T-cell (primary cell): ENCODE measurements at places on chromosomes 16 and 17.

DNA sequence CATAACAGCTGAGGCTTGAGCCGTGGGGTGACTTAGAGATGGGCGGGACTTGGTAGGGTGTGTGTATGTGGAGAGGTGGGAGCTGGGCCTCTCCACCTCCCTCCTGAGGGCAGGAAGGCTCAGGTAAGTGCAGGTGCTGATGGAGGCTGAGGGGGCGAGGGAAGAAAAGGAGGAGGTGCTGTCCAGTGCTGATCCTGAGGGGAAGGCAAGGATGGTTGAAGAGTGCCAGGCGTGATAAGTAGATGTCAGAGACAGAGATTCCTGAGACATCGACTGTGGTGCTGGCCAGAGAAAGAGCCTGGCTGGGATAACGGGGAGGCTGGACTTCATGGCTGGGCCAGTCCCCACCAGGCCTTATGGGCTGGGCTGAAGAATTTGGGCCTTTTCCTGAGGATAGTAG, 159.1 kb downstream of the SDK2 start:
- H3K4me3 ChIP-seq = no peak overlapping the region
- no peak overlapping the region for H3K27ac ChIP-seq
- no peaks in the 10 kb centered on the region for H3K36me3 ChIP-seq

DNA sequence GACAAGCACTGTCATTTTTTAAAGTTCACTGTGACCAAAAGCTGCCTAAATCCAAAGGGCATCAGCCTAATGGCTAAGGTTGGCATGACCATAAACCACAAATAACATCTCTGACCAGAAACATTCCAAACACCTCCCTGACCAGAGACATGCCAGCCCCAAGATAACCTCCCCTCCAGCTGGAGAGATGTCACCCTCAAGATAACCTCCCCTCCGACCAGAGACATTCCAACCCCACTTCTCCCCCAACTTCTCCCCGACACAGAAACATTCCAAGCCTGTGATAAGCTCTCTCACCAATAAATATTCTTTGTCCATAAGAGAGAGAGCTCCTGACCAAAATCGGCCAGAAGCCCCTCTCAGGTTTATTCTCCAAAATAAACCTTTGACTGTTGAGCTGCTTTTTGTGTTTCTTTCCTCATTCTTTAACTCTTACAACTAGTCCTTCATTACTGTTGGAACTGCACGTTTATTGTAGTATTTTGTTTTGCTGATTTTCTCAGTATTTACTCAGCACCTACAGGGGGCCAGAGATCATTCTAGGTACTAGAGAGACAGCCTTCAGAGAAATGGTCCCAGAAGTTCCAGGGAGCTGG, 325.6 kb downstream of the SLC39A11 start:
- no peak overlapping the region for H3K4me3 ChIP-seq
- DNase-seq = no peak
- no peaks in the 10 kb centered on the region for H3K36me3 ChIP-seq

DNA sequence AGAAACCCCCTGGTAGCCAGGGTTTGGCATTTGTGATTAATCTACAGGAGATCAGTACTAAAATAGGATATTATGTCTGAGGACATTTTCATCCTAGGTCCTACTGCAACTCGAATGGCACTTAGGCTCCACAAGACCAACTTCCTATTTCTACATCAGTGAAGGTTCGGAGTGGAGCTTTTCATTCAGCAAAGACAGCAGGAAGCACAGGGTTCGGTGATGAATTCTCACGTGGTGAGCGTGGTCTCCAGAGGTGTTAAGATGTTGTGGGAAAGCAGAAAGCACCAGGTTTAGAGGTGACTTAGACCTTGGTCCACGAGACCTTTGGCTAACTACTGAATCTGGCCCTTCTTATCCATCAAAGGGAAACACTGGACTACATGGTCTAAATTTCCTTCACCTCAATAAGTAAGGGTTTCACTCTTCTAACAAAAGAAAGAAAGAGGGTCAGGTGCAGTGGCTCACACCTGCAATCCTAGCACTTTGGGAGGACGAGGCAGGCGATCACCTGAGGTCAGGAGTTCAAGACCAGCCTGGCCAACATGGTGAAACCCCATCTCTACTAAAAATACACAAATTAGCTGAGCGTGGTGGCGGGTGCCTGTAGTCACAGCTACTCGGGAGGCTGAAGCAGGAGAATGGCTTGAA, 13.9 kb upstream of the HELZ start:
- no peaks in the 10 kb centered on the region for H3K36me3 ChIP-seq
- H3K27ac ChIP-seq = no peak overlapping the region
- H3K4me3 ChIP-seq = no peak overlapping the region
- peaks cover 8% of the 10 kb centered on the region for H3K4me1 ChIP-seq
- DNase-seq = peak; percentile 32
- no peaks in the 10 kb centered on the region for H3K27me3 ChIP-seq

DNA sequence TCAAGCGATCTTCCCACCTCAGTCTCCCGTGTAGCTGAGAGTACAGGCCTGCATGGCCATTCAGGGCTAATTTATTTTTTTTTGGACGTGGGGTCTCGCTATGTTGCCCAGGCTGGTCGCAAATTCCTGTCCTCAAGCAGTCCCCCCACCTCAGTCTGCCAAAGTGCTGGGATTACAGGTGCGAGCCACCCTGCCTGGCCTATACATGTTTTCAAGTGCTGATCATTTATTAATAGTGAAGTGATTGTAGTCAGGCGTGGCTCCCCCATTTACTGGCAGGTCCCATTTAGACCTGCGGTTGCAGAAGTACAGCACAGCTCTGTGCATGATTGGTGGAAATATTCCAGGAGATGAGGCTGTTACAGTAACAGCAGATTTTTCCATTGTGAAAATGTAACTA, 8.4 kb downstream of the FOXK2 start:
- DNase-seq = no peak
- peaks cover 46% of the 10 kb centered on the region for H3K4me1 ChIP-seq
- H3K36me3 ChIP-seq = no peaks in the 10 kb centered on the region
- H3K27me3 ChIP-seq = no peaks in the 10 kb centered on the region
- H3K27ac ChIP-seq = no peak overlapping the region
- H3K4me3 ChIP-seq = no peak overlapping the region

DNA sequence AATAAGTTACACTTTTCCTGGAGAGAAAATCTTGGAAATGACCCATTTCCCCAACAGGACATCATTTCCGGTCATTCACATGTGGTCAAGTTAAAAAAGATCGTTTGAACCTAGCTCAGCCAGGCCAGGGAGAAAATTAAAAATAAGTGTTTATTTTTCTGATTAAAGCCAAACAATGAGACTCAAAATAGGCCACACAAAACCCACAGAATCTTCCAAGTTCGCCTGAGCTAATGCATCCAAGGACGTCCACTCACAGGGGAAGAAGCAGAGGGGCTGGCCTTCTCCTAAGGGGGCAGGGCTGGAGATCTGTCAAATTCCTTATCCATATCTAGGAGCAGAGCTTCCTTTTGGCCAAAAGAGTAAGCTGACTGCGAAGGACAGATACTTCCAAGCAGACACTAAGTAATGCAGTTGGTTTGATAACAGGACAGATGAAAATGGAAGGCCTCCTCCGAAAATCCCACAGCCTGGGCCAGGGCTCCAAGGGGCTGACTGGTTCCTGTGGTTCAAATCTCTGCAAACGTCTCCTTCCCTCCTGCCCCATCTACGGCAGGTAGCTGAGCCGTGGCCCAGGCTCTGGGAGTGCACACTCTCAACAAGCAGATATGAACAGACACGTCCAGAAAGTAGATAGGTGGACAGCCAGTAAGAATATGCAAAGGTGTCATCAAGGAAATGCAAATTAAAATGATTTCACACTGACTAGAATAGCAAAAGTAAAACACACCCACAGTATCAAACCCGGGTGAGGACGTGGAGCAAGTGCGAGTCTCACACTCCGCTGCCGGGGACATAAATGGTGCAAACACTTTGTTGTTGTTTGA, 98.5 kb downstream of the MRM3 start:
- no peak overlapping the region for H3K4me3 ChIP-seq
- no peaks in the 10 kb centered on the region for H3K36me3 ChIP-seq
- DNase-seq = no peak
- no peaks in the 10 kb centered on the region for H3K27me3 ChIP-seq

GRCh38 chr17:38428643-38429371, 543 bp downstream of the ARHGAP23 start:
- H3K36me3 ChIP-seq = no peaks in the 10 kb centered on the region
- H3K4me1 ChIP-seq = no peaks in the 10 kb centered on the region
- no peak for DNase-seq
- H3K4me3 ChIP-seq = peak overlapping the region; percentile 45
- H3K27me3 ChIP-seq = no peaks in the 10 kb centered on the region

- no peaks in the 10 kb centered on the region for H3K36me3 ChIP-seq
- no peak overlapping the region for H3K27ac ChIP-seq
- H3K4me1 ChIP-seq = no peaks in the 10 kb centered on the region
- no peaks in the 10 kb centered on the region for H3K27me3 ChIP-seq
- H3K4me3 ChIP-seq = no peak overlapping the region
- DNase-seq = no peak
Measured at GRCh38 chr16:85203462-85203813, 91.2 kb upstream of the CIBAR2 start.
